ENCODE measurements at places on chromosomes 16 and 17.

DNA sequence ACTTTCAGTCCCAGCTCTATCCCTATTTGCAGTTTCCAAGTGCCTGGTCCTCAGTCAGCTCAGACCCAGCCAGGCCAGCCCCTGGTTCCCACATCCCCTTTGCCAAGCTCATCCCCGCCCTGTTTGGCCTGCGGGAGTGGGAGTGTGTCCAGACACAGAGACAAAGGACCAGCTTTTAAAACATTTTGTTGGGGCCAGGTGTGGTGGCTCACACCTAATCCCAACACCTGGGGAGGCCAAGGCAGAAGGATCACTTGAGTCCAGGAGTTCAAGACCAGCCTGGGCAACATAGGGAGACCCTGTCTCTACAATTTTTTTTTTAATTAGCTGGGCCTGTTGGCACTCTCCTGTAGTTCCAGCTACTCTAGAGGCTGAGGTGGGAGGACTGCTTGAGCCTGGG lies 1.7 kb downstream of the STH start:
- DNase-seq: no peak

DNA sequence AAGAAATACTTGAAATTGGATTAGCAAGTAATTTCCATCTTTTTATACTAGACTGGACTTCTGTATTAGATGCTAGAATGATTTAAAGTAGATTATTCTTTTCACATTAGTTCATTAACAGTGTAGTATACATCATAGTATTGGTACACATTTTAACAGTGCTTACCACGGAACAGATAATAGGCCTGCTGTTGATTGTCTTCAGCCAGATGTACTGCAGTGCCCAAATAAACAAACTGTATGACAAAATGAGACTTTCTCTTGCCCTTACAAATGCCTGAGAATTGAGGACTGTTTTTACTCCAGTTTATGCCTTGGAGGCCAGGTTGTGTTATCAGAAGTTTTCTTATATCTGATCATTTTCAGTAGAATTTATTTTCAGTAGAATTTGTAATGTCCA lies 631 bp downstream of the EVI2A start:
- DNase-seq: no peak

DNA sequence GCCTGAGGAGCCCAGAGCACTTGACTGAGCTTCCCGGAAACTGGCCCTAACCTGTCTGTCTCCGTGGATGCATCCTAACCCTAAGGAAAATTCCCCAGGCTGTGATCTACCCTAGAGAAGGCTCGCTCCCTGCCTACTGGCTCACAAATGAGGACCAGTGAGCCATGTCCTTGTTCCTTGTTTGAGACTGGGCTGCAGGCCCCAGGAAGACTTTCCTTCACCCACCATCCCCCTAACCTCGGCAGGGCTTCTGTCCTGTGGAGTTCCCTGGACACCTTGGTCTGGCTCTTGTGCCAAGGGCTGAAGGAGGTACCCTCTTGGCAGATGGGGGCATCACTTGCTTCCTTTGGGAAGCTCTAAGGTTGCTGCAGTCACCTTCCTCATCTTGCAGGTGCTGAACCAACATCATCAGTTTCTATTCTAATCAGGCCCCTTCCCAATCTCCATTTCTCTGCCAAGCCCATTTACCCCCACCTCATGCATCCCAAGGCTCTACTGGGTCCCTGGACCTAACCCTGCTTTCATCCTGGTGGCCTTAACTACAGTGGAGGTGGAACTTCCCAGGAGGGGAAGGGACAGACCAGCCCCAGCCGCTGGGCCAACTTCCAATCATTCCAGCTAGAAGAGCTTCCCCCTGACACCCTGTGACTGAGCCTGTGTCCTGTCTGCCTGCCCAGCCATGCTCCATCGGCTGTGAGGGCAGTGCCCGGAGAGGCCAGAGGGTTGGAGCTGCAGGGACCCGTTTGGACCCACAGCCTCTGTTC lies 12.4 kb downstream of the RNF40 start:
- peak; percentile 26 for DNase-seq

DNA sequence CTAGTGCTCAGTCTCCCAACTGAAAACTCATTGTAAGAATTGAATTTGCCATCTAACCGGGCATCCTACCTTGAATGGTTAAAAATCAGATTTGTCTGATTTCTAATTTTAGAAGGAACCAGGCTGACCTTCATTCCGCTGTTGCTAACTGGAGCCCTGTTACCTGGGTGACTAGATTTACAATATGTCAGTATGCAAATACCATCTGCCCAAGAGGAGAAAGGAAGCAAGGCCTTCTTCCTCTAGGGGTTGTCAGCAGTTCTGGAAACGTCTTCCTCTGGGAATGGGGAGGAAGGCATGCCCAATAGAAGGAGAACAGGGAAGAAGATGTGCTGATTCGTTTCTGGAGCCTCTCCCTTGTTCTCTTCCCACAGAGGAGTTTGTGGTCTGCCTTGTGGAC lies 137.9 kb downstream of the PITPNC1 start:
- DNase-seq: no peak
